NCI-H774 (cell line): ENCODE measurements at places on chromosomes 2 and 18.

DNA sequence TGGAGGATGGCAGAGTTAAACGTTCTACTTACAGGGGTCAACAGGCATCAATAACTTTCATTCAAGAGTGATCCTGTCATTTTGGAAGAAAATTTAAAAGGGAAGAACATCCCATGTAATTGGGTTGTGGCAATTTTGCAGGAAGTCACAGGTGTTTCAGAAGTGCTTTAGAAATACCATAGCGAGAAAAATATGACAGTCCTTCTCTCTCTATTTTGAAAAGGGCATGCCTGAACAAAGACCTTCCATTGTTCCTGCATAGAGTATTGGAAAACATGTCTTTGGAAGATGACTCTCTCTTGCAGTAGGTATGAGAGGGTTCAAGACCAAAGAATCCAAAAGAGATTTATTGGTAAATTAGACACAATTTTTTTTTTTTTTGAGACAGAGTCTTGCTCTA lies 81.8 kb upstream of the SERTAD2 start:
- no peak for DNase-seq

- no peak for DNase-seq
These were observed 38.3 kb downstream of the OXER1 start for GRCh38 chr2:42725657-42726056.

DNA sequence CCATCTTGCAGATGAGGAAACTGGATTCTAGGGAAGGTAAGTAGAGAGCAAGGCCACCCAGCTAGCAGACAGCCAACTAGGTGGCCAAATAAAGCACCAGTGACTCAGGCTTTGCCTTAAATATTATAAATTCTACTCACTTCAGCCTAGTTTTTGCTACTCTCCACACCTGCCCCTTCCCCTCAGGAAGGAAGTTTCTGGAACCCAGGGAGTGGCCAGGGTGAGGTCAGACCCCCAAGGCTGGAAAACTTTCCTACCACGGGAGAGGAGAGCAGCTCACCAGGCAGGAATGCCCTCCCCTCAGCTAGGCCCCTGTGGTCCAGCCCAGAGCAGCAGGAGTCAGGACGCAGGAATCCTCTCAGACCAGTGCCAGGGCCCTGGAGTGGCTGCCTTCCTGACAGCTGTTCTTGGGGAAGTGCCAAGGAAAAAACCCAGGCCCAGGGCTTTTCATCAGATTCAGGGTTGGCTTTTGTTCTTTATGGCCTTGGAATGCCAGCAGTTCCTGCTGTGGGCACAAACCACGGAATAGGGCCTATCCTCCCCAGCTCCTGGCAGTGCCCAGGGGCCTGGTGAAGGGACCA lies 5.1 kb upstream of the PAX8 start:
- no peak for DNase-seq

DNA sequence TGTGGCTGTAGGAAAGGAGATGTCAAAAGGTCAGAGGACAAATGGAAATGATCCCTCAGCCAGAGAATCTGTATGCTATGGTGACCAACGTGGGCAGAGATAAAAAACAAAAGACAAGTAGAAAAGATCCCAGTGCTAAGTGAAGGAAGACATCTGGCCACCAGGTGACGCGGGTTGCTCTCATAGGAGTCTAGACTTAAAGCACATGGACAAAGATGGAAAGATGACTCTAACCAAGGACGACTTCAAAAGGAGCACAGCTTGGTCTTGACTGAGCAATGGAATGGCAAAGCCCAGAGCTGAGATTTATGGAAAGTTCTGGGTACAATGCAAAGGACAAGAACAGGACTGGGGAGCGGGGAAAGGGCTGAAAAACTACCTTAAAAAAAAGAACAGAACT lies 96.8 kb downstream of the CLIP4 start:
- no peak for DNase-seq

GRCh38 chr18:48915626-48916425 lies 34.9 kb downstream of the SMAD7 start:
- DNase-seq, result no peak

- no peak for DNase-seq
These were observed 55.4 kb downstream of the VAPA start for GRCh38 chr18:9969247-9969646.

DNA sequence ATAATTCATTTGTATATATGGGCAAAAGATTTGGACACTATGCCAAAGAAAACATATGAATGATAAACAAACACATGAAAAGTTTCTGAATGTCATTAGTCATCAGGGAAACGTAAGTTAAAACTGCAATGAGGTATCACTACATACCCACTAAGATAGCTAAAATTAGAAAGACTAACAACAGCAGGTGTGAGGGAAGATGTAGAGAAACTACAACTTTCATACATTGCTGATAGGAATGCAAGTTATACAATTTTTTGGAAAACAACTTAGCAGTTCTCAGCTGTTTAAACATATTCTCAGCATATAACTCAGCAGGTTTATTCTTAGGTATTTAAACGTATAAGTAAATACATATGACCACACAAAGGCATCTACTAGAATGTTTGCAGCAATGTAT lies 563.5 kb upstream of the KLHL29 start:
- DNase-seq, result no peak
